ENCODE measurements at places on chromosomes 12 and 14.
A peak's percentile ranks its signal among the peaks of the same experiment; 100 is the strongest.

DNA sequence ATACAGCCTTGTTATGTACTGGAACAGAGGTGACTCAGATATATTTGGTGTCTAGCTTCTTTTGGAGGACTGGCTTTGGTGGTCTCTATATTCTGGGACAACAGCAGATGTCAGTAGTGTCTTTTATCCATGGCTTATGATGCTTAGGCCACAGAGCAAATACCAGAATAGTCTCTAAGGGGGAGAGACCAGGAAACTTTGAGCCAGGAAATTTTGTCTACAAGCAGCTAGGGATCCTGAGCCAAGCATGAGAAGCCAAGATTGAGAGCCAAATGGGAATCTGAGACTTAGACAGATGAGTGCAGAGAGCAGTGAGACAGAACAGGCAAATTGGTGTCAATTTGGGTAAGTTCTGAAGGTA, 28.4 kb upstream of the PTPRR start:
- no peak for DNase-seq

DNA sequence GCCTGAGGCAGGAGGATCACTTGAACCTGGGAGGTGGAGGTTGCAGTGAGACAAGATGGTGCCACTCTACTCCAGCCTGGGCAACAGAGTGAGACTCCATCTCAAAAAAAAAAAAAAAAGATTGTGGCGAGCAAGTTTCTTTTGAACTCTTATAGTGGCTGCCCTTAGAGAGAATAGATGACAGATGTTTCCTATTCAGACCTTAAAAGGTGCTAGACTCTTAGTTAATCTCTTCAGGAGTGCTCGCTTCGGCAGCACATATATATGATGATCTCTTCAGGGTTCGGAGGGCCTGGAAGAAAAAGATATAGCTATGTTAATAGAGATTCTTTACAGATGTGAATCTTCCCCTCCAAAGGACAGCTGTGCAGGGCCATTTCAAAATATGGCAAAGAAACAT, 73.1 kb upstream of the AMN1 start:
- no peak for DNase-seq

DNA sequence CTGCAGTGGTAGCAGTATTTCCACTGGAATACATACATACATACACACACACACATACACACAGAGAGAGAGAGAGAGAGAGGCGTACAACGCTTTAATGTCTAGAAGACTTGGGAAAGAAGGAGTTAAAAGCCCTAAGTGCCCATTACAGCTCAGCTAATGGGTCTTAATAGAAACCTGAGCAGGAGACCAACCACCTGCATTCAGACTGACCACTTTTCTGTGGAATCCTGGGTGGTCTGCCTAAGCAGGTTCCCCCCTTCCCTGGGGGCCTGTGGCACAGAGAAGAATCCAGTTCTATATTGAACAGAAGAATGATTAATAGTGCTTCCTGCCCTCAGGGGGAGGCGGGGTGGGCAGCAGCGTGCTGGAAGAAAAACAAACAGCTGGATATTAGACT, 312.4 kb upstream of the PRKD1 start:
- DNase-seq, result no peak

GRCh38 chr14:95217391-95217900, 60.1 kb upstream of the DICER1 start:
- DNase-seq, result no peak

- no peak for DNase-seq
Measured at GRCh38 chr12:88897723-88898122, 317.5 kb upstream of the KITLG start.

- DNase-seq, result no peak
Measured at GRCh38 chr14:105012171-105012985, 8.5 kb downstream of the CDCA4 start.

- DNase-seq, result no peak
Measured at GRCh38 chr12:31526158-31526546, 64.8 kb downstream of the DENND5B start.

GRCh38 chr12:761256-761655, 8.9 kb downstream of the WNK1 start:
- no peak for DNase-seq

GRCh38 chr12:57772429-57773322, at the start of gene EEF1AKMT3:
TSS of gene EEF1AKMT3 (plus strand) at chr12:57772614. CDS start at chr12:57772725, 111 bp downstream.
- no peak for DNase-seq

DNA sequence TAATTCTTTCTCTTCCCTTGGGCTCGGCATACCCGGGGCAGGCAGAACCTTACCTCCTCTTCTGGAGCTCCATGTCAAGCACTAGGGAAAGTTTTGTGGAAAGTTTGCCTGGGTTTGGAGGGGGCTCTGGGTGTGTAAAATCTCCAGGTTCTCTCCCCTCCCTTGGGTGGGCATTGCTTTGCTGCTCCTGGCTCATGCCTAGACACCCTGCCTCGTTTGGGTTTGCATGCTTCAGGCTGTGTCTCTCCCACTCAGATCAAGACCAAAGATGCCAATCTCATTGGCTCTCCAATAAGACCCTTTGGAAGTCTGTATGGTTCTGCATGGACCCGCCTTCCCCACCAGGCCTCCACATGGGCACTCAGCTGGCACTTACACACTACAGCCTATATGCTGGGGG, 6.2 kb upstream of the KRT2 start:
- DNase-seq, result no peak

DNA sequence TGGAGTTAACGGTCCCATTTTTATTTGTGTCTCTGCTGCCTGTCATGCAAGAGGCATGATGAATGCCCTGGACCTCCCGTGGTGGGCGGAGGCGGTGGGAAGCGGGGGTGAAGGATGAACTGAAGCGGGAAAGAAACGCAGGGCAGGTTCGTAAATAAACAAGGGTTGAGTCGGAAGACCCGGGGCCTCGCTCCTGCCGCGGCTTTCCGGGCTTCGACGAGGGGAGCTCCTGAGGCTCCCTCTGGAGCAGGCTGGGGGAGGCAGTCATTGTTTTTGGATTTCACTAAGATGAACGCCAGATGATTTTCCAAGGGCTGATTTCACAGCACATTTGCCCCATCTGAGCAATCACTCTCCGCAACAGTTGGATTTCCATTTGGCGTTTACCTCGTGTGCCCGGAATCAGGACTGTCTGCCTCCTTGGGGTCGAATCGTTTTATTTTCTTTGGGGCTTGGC, 130.2 kb downstream of the SLC38A6 start:
- DNase-seq, result no peak

DNA sequence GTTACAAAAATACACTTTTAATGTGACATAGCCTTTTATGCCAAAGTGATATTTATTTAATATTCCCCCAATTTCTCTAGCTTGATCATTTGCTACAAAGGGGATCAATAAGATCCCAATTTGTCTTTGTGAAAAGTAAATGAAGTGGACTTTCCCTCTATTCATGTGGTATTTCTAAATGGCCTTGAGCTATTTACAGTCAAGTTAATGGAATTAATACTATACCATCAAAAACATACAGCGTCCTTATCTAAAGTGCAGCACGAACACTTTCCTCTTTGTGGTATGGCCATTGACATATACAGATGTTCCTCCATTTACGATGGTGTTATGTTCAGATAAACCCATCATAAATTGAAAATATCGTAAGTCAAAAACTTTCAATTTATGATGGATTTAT, 23.2 kb downstream of the CFL2 start:
- no peak for DNase-seq

GRCh38 chr14:102554821-102555819, 37.3 kb upstream of the RCOR1 start:
- no peak for DNase-seq

DNA sequence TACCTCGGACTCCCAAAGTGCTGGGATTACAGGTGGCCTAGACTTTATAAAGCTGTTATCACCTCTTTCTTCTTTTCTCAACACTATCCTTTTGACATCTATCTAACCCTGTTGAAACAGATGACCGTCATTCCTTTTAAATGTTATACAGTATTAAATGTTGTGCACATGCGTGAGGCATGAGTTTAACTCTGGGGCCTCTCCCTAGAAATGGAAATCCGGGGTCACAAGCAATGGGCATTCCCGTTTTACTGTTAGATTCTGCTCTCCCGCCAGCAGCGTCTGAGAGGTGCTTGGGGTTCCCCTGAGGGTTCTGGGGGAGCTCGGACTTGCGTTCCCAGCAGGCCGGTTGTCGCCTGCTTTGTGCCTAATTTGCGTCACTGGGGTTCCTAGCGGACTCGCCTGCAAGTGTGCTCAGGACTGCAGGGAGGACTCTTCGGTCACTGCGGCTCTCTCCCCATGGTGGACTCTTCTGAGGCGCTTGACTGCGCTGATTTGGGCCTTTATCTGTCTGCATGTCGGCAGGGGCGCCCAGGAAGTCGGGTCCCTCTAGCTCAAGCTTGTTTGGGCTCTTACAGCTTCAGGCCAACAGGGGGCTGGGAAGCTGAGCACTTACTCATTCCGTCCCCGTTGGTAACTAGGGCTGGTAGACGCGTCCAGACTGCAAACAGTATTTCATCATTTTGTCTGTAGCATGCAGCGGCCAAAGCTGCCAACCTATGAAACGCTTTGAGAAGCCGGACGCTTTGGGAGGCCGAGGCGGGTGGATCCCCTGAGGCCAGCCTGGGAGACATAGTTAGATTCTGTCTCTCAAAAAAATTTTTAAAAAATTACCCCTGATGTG, 1.2 kb upstream of the RAN start:
- peak; percentile 90 for DNase-seq

DNA sequence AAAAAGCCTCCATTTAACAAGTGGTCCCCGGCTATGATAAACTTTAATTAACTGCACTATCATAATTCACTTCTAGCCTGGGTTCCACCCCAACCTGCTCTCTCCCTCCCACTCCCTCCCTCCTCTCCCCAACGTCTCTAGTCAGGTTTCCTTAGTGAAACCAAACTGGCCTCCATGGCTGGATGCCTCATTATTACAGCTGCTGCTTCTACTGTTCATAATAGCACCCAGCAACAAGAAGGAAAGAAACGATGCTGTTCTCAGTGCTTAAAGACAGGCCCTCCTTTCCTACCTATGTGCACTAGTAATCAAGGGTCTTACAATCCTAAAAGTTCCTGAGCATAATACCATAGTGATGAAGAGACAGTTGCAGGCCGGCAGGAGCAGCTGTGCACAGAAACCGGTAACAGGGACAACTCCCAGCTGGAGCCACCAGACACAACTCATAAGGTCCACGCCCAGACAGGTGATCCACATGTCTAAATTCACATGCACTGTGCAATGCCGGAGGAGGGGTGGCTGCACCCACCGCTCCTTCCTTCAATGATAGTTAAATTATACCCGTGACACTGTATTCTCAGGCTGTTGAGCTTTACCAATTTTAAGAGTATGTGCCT, 6.2 kb downstream of the IRF2BPL start:
- no peak for DNase-seq

- DNase-seq, result no peak
Measured at GRCh38 chr14:91330096-91330696, 85.7 kb upstream of the GPR68 start.

GRCh38 chr14:105168496-105168978, at the start of gene JAG2:
TSS of gene JAG2 (minus strand) at chr14:105168776. CDS start at chr14:105168420, 356 bp downstream.
- DNase-seq, result no peak

- no peak for DNase-seq
Measured at GRCh38 chr12:29234965-29235626, 86.0 kb downstream of the FAR2 start.

GRCh38 chr12:14578646-14579045, 11.0 kb upstream of the PLBD1 start:
- no peak for DNase-seq

GRCh38 chr12:104998423-104999346, 12.6 kb downstream of the NOPCHAP1 start:
- no peak for DNase-seq

DNA sequence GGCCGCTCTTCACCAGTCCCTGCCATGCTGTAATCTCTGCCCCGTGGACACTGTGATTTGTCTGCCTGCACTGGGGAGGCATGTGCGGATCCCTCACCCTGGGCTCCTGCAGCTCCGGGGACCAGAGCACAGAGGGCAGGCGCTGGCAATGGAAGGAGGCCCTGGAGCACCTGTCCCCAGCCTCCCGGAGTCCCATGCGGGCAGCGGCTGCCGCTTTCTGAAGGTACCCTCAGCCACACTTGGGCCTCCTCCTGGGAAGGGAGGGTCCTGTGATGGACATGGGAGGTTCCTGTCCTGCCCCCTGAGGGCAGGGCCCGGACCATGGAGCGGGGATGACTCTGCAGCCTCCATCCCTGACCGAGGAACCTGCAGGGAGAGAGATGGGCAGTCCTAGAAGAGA, 297.4 kb upstream of the SFSWAP start:
- no peak for DNase-seq

GRCh38 chr12:57739387-57739786, 845 bp upstream of the AGAP2 start:
- no peak for DNase-seq

- DNase-seq, result no peak
Measured at GRCh38 chr14:23182372-23183157, 895 bp downstream of the SLC7A8 start.

DNA sequence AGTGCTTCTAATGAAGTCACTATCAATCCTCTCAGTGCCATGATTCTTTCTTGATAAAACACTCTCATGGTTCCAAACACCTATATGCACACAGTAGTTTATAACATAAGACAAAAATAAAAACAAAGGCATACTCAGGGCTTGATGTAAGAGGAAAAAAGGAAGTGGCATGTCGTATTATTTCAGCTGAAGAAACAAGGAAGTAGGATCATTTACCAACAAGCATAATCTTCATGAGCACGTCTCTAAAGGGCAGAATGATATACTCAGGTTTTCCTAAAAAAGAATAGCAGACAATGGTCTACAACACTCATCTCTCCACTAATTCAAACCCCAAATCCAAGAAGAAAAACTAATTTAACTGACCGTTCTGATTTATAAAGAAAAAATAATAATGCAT, 33.9 kb downstream of the NUMB start:
- no peak for DNase-seq

DNA sequence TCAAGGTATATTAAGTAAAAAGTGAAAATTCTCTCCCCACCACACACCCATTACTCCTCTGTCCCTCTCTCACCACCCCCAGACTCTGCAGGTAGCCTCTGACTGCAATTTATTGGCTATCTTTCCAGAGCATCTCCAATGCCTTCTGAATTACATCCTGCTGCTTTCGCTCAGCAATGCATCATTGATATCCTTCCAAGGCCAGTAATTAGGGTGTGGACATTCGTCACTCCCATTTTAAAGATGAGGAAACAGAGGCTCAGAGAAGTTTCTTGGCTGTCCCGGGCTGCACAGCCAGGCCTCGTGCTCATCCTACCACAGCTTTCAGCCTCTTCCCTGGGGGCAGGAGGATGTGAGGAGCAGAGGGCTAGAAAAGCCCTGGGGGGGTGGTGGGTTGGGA, 23.6 kb upstream of the PGF start:
- DNase-seq, result no peak

GRCh38 chr12:15708396-15709076, 80.7 kb downstream of the EPS8 start:
- DNase-seq, result no peak

- DNase-seq, result no peak
Measured at GRCh38 chr12:41802803-41803202, 341.9 kb downstream of the GXYLT1 start.

DNA sequence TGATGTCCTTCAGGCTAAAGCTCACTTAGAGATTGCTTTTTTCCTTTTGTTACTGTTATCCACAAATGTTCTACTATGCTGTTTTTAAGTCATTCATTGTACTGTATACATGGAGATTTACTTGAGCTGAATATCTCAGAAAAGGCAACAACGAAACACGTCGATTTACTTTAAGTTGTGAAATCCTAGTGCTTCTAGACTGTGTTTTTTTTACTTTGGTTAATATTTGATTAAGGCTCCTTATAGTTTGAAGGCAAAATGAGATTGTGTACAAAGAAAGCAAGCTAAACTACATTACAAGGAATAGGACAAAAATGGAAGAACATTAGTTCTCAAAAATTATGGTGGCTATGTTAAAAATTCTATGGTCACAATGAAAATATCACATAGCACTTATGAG, 114.5 kb downstream of the SLC35F4 start:
- DNase-seq, result no peak

Measured in GM04504 (cell line).